Stimulated activated CD4-positive, alpha-beta T cell treated with anti-CD3 and anti-CD28 coated beads, Interleukin-1b, Interleukin-23, amount 100 ng/mL, for 4 hours (primary cell): ENCODE measurements at places on chromosomes 12 and 14.
A peak's percentile ranks its signal among the peaks of the same experiment; 100 is the strongest.

DNA sequence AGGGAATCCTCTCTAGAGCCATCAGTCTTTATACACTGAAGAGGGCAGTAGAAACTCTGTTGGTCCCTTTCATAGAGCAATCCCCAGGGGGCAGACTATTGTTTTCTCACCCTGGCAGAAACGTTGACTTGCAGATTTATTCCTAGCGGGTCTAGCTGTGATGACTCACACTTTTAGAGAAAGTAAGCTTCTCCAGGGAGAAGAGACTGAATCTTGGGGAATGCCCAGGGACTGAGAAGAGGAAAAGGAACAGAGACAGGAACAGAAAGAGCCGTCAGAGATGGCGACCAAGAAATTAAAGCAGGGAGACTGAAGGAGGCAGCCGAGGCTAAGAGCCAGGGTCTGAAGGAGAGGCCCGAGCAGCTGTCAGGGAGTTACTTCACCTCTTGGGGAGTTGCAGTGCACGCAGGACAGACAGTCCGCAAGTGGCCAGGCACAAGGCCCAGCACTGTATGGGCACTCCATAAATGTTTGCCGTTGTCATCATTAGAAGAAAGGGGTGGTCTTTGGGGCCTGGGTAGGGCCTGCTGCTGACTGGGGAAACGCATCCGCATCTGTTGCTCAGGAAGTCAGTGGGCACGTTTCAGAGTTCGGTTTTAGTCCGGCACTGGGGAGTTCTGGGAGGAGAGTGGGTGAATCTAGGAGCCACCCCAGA, 13.0 kb downstream of the PLEKHG6 start:
- no peak for DNase-seq

- DNase-seq = no peak
These were observed 23.8 kb downstream of the OAS2 start for GRCh38 chr12:113002155-113002554.

DNA sequence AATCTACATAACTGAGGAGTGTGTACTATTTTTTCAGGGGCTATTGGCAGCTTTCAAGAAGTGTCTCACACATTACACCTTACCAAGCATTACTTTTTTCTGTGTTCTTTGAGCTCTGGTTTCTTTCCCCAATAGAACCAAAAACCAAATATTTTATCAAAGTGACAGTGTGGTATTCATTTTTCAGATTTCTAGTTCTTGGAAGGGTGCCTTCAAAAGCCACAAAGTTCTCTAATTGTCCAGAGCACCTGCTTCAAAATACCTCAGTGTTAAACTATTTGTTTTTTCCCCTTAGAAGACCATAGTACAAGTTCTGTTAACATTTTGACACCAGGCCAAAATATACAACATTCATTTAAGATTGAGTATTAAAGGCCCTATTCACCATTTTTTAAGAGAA, 515.7 kb downstream of the ETNK1 start:
- DNase-seq = no peak

DNA sequence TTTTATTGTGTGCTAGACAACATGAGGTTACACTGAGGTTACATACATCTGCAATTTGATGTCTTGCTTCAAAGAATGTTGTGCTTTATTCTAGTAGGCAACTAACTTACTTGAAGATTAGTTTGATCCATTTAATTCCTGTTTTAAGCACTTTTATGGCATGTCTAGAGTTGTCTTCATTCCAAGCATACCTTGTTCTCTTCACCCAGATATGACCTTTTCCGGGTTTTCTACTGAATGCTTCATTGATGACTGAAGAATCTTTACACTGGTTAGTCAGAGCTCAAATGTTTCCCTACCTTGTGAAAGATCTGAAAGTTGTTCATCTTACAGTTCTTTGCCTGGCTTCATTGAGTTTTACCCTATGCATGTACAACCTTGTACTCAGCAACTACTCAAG, 274.0 kb upstream of the KITLG start:
- no peak for DNase-seq

DNA sequence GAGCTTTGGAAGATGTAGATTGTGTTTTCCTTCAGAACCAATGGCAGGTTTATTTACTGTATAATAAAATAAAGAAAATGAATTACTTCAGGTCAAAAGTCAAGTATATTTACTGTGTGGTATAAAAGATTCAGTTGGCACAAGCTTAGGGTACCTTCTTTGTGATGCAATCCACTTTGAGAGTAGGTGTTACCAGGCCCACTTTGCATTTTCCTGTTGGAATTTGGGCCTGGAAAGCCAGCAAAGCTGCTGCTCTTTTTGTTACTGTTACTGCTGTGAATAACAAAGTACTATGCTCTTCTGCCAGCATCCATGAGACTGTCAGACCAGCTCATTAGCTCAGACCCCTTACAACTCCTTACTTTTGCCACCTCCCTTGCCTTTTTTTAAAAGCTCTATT, 649.0 kb upstream of the SEL1L start:
- DNase-seq = no peak

GRCh38 chr12:49345051-49345824, 1.4 kb upstream of the DNAJC22 start:
- no peak for DNase-seq

DNA sequence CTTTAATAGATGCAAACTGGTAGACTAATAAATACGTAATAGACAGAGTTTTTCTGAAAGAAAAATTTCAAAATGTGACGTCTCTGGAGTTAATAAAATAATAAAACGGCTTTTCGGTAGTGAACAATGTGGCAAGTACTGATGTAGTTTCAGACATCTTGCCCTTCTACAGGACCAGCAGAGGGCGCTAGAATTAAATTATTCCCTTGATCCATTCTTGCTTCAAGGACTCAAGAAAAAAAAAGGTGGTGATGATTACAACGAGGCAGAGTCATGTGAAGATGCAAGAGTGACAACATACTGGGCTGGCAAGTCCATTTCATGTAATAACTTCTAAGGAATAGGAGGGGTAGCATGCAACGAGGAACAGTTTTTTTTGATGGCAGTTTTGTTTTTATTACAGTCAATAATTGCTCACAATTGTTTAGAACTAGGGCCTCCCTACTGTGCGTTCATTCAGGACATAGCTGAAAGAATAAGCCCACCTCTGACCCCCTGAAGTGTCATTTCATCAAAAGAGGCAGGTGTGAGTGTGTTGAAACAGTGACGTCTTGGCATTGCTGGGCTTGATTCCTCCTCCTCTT, 101.0 kb upstream of the GZMB start:
- peak; percentile 1 for DNase-seq

DNA sequence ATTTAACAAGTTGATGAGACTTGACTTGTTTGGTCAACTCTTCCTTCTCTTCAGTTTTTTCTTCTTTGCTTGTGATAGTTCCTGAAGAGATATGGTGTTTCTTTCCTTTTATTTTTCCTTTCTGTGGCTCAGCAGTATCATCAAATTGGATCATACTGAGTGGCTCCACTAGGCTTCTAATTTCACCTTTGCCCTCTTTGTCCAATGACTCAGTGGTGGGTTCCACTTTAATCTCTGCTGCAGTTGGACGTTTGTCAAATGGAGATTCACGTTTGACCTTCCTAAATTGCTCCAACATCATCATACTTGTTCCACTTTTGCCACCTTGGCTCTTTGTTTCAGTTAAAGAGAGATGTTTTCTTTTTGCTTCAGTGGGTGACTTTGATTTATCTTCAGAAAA, 41.5 kb downstream of the FAM186A start:
- no peak for DNase-seq

DNA sequence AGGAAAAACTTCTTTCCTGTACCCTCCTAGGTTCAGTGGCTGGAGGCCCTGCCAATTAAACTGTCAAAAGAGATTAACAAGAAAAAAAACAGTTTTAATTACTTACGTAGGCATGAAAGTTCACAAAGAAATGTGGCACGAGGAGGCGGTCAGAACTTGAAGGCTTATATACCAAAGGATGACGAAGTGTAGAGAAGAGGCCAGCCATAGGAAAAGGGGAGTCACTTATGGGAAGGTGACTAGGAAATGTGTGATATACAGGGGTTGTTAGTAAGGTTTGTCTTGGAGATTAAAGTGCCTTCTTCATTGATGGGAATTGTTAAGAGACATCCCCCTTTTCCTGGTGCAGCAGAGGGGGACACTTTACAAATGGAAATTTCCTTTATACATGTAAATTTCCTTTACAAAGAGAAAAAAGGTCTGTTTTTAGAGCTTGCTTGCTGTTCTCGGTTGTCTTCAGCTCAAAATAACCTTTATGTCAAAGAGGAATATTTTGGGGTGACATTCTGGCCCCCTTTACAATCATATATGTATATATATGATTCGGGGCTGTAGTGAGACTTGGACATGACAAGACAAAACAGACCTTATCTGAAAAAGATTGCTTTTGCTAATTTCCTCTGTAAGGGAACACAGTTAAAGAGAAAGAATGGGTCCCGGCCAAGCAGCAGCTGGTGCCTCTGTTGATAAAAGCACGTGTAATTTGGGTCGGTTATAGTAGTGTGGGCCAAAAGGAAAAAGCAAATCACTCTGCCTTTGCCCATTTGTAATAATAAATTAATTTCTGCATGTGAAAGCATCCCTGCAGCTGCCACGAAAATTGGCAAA, 38.6 kb downstream of the SYNE2 start:
- no peak for DNase-seq

DNA sequence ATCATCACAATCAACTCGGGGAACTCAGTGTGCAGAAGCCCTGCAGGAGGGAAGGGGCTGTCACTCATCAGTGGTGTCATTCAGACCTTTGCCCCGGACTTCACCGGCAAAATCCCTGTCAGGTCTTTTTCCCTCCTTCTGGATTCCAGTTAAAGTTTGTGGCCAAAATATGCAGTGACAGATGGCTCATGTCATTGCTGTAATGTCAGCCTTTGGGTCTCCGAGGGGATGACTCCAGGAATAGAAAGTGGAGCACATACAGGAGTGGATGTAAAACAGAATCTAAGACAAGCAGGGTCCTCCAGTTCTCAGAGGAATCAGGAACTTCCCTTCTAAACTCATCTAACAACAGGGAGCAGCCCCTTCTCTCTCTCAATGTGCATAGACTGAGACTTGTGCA, 130.3 kb upstream of the RASSF8 start:
- no peak for DNase-seq

GRCh38 chr12:7054925-7055324, 5.6 kb upstream of the C1S start:
- no peak for DNase-seq

DNA sequence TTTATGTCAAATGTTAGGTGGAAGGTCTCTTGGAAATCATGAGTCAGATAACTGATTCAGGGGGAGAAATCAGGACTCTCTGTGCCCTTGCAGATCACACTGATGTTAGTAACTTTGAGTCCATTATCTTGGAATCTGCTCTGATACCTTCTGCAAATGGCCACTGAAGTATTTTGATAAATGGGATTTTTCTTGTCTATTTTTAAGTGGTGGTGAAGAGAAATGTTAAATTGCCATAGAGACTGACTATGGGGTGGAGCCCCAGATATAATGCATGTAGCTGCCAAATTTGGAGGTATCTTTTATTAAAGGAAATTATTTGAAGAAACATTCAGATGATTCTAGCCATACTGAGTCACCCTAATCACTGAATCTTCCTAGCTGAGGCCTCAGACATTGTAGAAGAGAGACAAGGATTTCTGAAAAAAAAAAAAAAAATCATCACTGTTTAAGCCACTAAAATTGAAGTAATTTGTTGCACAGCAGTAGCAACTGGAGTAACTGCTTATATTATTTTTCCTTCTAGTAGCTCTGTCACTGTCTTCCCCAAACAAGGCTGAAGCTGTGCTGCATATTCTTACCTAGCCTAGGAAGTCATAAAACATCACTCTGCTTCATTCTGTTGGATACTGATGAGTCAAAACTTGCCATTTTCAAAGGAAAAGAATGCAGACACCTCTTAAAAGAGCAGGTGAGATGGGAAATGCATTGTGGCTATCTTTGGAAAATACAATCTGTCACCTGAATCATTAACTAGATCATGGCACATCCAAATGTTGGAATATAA, 36.0 kb upstream of the CLEC14A start:
- DNase-seq = no peak

DNA sequence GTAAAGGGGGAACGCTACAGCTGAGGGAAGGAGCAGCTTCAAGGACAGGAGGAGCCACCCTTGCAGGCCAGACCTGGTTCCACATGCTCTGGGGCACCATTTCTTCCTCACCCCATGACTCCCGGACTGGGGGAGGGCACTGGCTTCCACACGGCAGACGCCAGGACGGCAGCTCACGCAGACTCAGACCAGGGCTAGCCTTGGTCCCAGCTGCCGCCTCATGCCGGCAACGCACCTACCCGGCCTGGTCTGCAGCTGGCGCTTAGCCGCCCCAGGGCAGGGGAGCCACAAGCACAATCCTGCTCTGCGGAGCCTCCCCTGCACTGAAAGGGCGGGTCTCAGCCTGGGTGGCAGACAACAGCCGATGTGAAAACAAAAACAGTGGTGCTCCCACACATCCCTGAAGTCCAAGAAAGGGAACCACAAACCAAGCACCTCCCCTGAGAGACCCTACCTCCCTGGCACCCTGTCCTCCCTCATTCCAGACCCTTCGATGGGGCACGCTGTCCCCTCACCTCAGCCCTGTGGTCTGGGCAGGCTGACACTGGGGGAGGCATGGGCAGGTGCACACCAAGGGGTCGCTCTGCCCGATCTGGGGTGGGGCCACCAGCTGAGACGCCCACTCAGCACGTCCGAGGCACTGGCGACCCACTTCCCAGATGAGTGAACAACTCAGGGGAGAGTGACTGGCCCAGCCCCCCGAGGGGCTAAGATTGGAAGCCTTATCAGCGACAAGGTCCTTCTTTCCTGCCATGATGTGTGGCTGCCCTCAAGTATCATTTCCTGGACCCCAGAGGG, 65.0 kb downstream of the CHGA start:
- no peak for DNase-seq

GRCh38 chr12:76820888-76821482, 57.1 kb downstream of the ZDHHC17 start:
- no peak for DNase-seq

DNA sequence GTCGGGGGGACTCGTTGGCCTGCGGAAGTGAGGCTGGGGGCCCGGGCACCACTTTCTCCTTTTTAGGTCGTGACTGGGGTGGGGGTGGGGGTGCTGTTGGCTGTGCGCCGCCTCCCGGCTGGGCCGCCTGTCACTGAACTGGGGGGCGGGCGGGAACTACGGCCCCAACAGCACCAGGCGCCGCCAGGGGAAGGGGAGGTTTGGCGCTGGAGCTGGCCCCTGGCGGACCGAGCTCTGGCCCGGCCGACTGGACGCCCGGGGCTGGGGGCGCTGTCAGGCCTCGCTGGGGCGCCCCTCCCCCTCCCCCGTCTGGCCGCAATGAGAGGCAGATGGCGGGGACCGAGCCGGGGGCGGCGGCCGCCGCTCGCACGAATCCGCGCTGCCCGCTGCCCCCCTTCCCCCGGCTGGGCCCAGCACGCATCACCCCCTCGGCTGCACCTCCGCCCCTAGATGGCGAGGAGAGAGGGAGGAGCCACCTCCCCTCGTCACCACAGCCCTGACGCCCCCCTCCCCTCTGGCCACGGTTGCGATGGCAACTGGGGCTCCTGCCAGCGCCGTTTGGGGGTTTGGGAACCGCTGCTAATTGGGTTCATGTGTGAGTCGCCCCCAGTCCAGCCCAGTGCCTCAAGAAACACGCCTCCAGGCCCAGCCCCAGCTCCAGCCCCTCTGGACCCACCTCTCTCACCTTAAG, 723 bp downstream of the NFATC4 start:
- no peak for DNase-seq

- DNase-seq = no peak
These were observed 94.3 kb downstream of the RIMBP2 start for GRCh38 chr12:130621696-130622298.
